LNCaP clone FGC (cell line): ENCODE measurements at places on chromosomes 12 and 14.

DNA sequence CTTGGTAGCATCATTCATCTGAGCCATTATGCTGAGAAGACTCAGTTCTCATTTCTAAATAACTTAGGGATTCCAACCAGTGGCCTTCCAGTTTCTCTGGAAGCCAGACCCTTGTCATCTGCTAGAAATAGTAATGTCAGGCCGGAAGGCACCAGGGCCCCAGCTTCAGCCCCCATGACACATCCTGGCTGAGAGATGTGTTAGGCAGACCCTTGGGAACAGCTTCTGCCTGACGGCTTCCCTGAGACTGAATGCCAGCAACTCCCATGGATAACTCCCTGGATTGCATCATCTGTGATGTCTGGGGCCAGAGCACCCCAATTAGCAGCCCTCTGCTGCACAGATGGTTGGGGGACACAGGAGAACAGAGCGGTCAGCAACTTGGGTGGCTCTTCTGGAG is 583.5 kb upstream of the TBX3 start:
- no peak for DNase-seq

DNA sequence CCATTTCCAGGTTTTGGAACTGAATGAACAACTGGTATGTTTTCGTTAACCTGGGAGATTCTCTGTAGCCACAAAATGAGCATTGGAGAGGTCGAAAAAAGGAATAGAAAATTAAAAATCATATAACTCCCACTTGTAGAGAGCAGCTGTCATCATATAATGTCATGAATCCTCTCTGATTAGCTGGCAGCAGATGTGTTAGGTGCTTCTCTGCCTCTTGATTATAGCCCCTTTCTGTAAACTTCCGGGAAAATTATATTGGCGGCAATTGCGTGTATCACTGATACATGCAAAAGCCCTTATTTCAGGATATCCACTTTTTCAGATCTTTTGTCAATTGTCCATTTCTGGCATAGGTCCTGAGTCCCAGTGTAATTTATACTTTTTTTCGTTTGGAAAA is 31.7 kb downstream of the FGD4 start:
- no peak for DNase-seq

- no peak for DNase-seq
Measured at GRCh38 chr14:67623114-67623513, 3.4 kb downstream of the ARG2 start.

DNA sequence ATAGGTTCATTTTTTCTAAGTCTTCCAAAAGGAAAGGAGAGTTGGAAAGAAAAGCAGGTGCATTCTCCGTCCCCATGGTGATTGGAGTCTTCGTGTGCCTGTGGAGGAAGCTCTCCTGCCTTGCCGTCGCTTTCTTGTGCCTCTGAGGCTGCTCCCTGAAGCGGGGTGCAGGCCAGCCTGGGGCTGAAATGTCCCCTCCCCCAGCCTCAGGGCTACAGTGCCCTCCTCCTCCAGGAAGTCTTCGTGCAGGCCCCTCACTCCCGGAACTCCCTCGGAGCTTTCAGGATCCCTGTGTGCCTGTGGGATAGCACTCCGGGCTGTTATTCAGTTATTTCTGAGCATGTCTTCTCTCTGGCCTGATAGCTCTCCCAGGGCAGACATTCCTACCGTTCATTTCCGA is 569.2 kb downstream of the VRK1 start:
- no peak for DNase-seq

DNA sequence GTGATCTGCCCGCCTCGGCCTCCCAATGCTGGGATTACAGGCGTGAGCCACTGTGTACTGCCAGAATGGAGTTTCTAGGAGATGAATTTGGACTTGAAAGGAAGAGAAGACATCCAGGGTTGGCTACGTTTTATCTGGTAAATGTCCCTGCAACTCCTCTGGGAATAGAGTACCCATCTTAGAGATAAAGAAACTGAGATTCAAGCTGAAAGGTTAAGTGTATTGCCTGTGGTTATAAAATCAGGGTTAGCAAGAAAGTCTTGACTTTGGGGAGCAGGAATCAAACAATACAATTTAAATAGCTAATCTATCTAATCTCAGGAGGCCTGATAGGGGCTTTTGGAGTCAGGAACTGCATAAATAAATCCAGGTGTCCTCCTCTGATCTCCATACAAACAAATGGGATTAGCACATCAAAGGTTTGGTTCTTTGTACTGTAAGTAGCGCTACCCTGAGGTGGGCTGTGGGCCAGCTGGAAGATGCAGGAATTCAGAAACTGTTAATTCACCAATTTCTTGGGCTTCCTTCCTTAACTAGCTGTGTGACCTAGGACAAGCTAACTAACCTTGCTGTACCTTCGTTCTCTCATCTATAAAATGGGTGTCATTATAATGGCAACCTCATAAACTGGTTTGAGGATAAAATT is 45.1 kb downstream of the TBX3 start:
- no peak for DNase-seq
